Activated T-cell treated with anti-CD3 and anti-CD28 coated beads for 4 hours (primary cell): ENCODE measurements at places on chromosomes 2 and 18.

DNA sequence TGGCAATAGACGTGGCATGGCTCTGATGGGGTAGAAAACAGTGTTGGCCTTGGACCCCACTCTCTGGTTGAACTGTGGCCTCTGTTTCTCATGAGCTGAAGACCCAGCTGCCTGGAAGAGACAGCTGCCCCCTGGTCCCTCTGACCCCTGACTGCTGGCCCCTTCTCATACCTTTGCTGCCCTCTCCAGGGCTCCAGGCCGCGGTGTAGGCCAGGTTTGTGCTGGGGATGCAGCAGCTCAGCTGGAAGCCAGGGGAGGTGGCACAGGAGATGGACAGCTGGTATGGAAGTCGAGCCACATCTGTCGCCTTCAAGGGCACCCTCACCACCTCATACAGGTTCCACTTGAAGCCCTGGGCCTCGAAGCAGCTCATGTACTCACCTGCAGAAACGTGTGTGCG, 31.7 kb upstream of the SELENOI start:
- DNase-seq: no peak

DNA sequence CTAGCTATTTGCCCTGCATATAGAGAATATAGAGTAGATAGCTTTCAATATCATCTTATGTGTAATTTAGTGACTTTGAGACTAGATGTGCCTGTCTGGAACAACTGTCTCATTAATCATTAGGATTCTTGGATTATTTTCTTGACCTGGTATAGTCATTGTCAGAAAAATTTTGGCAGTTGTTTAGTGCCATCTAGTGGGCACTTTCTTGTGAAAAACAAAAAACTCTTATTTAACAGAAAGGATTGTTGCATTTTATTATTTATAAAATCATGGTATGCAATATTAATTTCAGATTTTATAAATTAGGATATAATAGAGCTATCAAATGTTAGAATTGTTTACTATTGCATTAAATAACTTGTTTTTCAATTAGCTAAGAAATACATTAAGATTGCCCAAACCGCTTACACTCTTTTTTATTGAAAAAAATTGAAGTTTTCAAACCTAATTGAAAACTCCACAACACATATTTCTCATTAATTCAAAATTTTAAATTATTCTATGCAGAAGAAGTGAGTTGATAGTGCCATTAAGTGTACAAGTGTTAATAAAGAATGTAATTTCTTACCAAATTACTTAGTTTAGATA, 80.3 kb downstream of the DYNAP start:
- DNase-seq: no peak

DNA sequence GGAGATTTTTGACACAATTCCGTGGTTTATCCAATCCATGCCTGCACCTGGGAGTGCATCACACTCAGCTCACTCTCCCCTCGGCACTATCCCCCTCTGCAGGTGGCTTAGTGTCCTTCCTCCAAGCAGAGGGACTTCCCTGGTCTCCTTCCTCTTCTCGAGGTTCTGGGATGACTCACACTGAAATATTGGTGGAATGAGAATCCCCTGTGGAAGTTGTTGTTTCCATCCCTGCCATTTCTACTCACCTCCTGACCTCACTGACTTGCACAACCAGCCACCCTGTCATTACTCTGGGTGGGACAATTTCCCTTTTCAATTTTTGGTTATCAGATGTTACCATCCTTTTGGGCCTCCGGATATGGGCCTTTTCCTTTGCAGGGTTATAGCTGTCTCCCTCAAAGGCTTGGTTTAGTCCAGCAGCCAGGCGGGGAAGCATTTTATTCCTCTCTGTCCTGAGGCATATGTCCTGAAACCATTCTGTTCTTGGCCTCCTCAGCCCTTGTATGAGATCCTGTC, 59.9 kb downstream of the PTPRM start:
- no peak for DNase-seq

- no peak for DNase-seq
Observed at GRCh38 chr2:88058191-88058590, 2.6 kb upstream of the KRCC1 start.

GRCh38 chr2:86305915-86306254, 31.5 kb downstream of the REEP1 start:
- DNase-seq: no peak

GRCh38 chr2:121955426-121955825, 200.0 kb downstream of the TSN start:
- DNase-seq: no peak

DNA sequence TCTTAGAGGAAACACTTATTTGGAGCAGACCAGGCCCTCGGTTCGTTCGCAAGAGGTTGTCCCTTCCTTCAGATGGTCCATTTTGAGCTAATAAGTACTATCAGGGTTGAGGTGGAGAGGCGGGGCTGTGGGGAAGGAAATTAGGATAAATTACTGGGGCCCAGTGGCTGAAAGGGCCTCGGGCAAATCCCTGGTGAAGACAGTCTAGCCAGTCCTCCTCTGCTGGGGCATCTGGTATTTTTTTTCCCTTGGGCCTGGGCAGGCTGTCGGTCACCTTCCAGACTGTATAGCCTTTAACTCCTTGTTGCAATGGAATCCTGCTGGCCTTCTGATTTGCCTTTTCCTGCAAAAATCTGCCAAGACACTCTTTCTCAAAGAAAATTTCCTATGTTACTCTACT, 1.7 kb upstream of the MYO3B start:
- no peak for DNase-seq

- DNase-seq: no peak
Observed at GRCh38 chr2:105397953-105398335, 907 bp downstream of the FHL2 start.

GRCh38 chr2:69811591-69811990, 17.9 kb upstream of the GMCL1 start:
- no peak for DNase-seq

DNA sequence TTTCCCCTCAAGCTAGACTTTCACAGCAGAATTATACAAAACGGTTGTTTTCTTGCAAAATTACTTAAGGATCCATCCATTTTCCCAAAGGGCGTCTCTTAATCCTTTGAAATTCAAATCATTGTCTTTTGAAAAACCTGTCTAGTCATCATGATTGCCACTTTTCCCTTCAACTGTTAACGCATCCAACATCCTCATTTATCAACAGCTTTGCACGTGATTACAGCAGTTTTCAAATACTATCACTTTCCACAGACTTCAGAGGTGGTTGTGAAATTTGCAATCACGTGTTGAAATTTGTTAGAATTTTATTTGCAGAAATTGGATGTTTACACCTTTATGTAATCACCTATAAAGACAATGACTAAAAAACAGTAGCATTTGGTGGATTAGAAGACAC, 304.4 kb upstream of the SLC39A10 start:
- no peak for DNase-seq

DNA sequence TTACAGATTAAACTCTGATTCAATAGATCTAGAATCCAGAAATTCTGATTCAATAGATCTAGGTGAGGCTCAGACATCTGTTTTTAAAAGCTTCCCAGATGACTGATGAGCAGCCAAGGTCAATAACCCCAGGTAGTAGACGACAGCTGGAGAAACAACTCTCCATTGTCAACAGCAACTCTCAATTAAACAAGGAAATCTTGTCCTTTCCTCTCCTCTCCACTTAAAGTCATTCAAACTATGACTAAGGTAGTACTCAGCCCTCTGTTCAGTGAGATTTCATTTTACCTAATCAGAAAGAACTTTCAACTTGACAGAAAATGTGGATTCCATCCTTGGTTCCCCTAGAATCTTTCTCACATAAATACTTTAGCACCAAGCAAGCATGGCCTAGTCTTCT, 94.6 kb upstream of the SCG2 start:
- no peak for DNase-seq

GRCh38 chr18:9130806-9131205, 5.8 kb upstream of the ANKRD12 start:
- no peak for DNase-seq

- DNase-seq: no peak
Observed at GRCh38 chr2:55451699-55452098, 32.0 kb upstream of the CCDC88A start.

GRCh38 chr2:28185891-28186290, 206.8 kb upstream of the FOSL2 start:
- no peak for DNase-seq

DNA sequence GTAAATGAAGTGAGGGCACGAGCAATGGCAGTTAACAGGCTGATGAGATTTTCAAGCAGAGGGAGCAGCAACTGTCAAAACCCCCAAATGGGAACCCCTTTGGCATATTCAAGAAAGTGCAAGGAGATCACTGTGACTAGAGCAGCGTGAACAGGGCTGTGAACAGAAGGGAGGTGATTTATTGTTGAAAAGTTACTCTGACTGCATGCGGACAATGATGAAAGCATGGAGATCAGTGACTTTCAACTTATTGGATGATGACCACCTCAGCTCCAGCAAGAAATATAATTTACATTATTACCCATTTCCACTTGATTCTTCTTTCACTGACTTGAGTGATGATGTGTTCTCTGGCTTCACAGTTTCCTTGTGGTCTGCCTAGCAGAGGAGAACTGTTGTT, 187.8 kb upstream of the BOD1L2 start:
- no peak for DNase-seq

DNA sequence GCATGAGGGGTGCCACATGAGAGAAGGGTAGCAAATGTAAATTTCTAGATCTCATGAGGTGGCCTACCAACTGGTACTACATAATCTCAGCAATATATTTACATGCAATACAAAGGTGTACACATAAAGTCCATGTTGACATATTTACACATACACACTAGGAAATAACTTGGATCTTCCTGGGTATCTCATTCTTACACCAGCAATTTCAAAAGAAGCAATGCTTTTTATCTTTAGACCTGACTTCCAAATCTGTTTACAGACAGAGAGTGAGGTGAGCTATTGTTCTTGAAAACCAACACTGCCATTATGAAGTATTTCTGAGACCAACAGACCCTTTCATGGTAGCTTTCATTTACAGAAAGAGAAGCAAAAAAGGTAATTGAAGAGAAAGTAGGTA, 184.2 kb downstream of the ERBB4 start:
- DNase-seq: no peak

DNA sequence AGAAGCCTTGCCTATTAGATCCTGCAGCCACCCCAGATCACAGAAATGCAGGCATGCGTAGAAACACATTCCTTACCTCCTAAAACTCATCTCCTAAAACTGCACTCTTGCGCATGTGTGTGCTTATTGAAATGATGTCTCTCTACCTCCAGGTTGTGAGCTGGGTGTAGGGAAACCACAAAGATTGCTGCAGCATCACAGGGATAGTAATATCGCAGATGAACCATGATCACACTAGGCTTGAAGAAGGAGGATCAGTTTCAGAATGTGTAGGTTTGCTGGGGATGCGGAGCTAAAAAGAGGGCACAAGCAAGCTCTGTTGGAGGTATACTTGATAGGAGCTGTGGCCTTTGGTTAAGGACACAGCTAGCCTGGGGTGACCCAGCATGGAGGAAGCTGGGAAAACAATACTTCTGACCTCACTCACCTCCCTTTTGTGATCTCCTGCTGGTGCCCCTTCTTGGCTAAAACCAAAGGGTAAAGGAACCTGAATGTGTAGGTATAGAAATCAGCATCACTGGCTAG, 118.8 kb downstream of the SETBP1 start:
- DNase-seq: no peak

GRCh38 chr18:23664674-23665073, 2.0 kb upstream of the ANKRD29 start:
- no peak for DNase-seq

DNA sequence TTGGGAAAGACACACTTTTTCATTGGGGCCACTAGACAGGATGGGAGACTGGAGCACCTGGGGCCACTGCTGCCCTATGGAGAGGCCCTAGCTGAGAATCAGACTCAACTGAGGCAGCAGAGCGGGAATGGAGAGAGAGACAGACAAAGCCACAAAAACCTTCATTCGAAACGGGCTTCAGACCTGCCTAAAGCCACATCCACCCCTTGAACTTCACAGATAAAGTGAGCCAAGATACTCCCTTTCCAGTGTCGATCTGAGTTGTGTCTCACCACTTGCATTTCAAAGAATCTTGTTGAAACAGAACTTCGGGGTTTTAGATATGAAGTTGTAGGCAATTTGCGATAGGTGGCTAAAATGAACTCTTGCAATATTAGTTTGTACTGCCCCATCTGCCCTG, 11.3 kb upstream of the LDLRAD4 start:
- DNase-seq: no peak

- no peak for DNase-seq
Observed at GRCh38 chr2:142586693-142587580, 290.5 kb upstream of the KYNU start.
